ENCODE measurements at places on chromosomes 1 and 21.
A peak's percentile ranks its signal among the peaks of the same experiment; 100 is the strongest.

DNA sequence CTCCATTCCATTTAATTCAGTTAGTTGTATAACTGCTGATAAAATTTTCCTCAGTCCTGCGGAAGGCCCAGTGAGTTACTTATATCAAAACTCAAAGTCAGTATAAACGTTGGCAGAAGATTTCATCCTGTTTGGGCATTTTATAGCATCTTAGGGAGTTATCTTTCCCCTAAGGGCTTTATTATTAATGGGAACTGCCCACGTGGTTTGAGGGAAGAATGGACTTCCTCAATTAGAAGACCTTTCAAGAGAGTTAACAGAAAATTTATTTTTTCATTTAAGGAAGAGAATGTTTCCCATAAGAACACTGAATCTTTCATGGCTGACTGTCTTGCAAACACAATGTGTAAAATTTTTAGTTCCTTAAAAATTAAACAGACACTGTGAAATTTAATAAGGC lies 400.1 kb downstream of the NEGR1 start:
- DNase-seq: no peak

DNA sequence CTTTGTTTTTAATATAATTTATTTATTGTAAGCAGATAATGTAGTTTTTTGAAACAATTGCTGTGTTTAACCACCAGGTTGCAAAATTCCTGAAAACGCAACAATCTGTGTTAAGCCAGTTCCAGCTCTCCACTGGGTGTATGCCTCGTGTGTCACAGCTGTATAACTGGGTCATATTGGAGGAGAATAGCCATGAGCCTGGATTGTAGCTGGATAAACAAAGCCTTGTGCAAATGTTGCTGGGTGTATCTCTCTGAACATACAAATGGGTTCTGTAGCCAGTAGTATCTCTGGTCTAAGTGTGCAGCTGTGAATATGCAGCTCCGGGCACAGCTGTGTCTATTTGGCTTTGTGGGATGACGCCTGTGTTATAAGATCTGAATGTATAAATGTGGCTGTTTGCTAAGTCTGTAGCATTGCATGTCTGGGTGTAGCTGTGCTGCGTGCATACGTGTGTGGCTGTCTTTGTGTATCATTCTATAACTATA lies 2.8 kb downstream of the TCEA3 start:
- DNase-seq: no peak

DNA sequence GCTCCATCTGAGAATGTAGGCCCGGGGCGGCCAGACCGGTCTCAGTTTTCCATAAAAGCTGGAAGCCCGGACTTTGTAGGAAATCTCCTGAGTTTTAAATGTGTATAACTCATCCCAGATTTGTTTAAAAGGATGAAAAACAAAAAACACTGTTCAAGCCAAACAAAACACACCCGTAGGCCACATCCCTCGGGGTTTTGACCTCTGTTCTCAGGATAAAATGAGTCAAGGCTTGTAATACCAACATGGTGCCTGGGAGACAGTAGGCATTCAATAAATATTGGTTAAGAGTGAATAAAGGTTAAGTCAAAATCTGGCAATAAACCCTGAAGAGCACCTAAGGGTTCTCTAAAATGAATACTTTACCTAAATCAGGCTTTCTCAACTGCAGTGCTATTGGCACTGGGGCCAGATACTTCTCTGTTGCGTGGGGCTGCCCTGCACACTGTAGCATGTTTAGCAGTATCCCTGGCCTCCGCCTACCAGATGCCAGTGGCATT lies 55.0 kb downstream of the KAZN start:
- DNase-seq: no peak

DNA sequence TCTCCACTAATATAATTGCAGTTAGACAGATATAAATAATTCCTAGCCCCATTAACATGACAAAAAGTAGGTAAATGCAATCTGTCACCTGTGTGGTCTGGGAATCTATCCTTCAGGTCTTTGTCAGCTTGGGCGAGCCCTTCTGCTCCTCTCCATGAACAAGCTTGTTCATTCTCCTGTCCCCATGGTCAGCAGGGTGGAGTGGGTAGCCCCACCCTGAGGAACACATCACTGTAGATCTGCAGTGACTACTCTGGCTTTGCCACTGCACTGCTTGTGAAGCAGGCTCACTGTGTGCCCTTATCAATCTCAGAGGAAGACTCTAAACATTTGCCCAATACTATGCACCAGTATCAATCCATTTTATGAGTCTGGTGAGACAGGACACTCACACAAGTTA lies 279.0 kb downstream of the MATN1 start:
- no peak for DNase-seq

DNA sequence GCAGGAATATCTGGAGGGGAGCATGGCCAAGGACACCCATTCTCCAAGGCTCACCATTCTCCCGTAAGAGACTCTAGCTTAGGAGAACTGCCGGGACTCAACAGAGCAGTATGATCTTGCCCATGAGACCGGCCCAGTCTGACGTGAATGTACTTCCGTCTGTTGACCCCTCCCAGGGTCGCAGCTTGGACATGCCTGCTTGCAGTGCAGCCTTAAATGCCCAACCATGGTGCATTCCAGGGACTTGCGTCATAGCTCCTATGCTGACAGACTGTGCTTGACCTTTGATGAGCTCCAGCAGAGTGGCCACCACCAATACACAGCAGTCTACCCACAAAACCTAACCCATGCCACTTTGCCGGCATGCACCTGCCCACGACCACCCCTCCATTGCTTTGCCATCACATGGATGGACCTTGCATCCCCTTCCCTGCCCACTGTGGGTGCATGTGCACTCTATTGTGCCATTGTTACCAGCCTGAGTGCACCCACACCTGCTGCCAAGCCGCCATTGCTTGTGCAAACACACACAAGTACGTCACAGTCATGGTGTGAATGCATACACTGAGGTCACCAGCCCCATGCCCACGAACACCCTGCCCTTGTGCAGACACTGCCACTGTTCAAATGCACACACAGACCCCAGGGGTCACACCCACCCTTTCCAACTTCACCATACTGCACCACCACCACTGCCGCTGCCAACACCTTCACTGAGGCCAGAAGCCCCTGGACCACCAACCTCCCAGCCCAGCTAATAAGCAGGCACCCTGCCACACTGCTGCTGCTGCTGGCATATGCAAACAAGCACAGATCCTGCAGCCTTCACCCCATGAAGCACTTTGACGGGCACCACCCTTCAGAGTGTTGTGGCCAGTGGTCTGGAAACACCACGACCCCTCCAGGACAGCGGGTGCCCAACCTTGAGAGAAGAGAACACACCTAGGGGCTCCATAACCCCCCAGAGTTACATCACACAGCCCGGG lies 1141.3 kb downstream of the BRINP3 start:
- DNase-seq: no peak

DNA sequence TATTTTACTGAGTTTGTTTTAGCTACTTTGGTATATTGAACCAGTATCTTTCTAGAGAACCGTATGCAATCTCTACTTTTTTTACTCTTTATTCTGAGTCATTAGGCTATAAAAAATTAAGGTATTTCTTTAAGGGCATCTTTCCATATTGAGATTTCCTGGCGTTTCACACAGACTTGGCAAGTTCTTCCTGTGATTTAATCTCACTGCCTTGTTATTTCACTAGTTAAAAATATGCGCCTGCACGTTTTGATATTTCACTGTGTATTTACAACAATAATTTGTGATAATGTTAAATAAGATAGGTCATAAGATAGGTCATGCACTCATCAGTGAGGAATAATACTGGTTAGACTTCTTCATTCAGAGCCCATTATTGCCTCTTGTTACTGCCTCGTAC lies 16.2 kb upstream of the CR1L start:
- DNase-seq: no peak

DNA sequence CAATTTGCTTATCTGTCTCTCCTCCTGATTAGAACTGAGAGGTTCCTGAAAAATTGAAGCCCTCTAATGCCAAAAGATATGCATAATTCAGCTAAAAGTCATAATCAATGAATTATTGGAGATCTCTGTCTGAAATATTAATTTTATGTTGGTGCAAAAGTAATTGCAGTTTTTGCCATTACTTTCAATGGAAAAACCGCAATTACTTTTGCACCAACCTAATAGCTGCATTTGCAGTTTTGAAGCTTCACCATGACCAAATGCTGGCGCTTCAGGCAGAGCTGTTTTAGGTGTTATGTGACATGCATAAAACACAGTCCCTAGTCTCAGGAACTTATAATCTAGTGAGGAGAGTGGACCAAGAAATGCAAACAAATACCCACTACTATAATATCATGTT lies 29.7 kb upstream of the FASLG start:
- DNase-seq: no peak

DNA sequence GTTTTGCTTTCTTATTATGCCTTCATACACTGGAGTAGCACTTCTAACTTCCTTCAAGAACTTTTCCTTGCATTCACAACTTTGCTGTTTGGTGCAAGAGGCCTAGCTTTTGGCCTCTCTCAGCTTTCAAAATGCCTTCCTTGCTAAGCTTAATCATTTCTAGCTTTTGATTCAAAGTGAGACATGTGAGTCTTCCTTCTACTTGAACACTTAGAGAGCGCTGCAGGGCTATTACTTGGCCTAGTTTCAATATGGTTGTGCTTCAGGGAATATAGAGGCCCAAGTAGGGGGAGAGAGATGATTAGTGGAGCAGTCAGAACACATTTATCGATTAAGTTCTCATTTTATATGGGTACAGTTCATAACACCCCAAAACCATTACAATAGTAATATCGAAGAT lies 12.4 kb downstream of the ANGEL2 start:
- no peak for DNase-seq

- no peak for DNase-seq
These were observed 1.3 kb downstream of the TOR1AIP2 start for GRCh38 chr1:179876300-179876715.

GRCh38 chr1:206128196-206128595 lies 11.0 kb upstream of the AVPR1B start:
- no peak for DNase-seq

GRCh38 chr1:8987881-8988617 lies 38.2 kb downstream of the SLC2A7 start:
- DNase-seq: peak; percentile 72

GRCh38 chr1:228958741-228959140 lies 223.5 kb downstream of the RHOU start:
- no peak for DNase-seq

DNA sequence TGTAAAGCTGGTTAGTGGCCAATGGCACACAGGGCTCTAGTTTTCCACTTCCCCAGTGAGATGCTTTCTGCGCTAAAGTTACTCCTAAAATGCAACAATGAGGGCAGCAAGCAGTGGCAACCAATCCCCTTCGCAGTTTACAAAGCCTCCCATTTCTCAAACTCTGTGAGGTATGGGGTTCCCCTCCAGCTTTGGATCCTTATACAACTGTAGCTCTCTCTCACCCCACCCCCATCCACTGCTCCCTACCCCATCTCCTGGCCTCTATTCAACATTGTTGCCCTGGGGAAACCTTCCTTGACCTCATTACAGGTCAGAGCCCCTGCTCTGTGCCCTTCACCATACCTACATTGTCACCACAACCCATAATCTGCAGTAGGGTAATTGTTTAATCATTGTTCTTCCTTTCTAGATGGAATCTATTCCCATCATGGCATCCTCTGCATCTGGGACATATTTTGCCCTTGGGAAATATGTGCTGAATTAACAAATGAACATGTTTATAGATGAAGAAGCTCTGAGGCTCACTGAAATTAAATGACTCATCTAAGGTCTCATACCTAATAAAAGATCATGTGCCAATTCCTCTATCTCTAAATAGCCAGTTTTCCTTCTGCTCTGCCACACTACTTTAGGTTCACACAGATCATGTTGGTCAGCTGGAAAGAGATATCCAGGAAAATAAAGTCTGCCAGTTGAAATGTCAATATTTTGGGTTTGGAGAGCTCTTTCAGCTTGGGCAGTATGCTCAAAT lies 12.6 kb downstream of the KIAA0040 start:
- no peak for DNase-seq

DNA sequence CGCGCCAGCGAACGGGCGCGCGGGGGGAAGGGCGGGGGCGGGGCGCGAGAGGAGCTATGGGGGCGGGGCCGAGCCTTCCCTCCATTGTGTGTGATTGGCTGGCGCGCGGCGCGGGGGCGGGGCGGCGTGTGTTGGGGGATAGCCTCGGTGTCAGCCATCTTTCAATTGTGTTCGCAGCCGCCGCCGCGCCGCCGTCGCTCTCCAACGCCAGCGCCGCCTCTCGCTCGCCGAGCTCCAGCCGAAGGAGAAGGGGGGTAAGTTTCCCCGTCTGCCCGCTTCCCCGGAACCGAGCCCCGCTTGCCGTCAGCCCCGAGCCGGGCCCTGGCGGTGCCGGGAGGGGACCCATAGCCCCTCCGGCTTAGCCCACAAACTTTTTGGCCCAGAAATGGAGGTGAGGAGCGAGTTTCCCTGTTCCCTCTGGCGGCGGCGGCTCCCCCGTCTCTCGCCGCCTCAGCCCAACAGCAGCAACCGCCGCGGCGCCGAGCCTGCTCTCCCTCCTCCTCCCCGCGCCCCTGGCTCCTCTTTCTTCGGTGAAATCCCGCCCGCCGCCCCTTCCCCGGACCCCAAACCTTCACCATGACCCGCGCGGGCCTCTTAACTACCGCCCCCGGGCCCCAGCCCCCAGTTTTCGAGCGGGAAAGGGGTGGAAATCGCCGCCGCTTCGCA lies at the start of gene H3-3A:
H3-3A (plus strand) TSS at position 159 of the 666 bp plus-strand sequence. CDS start 1,636 bp downstream, outside the sequence.
- DNase-seq: peak; percentile 98

- no peak for DNase-seq
These were observed 86.6 kb downstream of the ASTN1 start for GRCh38 chr1:177077734-177078499.

DNA sequence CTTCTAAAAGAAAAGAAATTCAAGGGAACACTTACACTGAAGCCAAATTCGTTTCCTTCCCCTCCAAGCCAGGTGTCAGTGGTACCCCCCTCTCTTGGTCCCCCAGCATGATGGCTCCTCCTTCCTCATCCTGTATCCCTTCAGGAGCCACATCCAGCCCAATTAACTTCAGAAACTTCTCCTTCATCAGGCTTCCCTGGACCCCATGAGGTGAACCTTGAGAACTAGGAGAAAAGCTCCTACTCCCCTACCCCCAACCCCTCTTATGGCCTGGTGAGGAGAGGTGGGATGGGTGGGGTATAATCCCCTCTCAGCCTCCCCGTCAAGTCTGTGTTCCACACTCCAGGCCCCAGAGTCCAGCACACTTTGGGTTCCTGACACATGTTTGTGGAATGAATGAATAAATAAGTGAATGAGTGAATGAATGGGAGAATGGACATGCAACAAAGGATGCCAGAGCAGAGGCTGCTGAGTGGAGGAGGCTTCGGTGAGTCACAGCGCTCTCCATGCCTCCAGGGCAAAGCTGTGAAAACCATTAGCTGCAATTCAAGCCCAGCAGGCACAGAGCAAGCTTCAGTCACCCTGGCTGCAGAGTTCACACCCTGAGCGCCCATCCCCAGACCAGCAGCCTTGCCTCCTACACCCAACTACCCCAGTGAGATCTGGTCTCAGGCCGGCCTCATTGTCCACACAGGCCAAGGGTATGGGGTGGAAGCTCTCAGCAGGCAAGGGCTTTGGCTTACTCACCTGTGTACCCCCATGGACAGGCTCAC lies 43.8 kb downstream of the BATF3 start:
- DNase-seq: no peak

- no peak for DNase-seq
These were observed 133.9 kb upstream of the IGSF21 start for GRCh38 chr1:17973694-17974093.

All from germinal center (tissue), 1 donor.